Right cardiac atrium (tissue), 5 donors: ENCODE measurements at places on chromosomes 2 and 18. TPM values are rescaled to one million over a fixed set of nuclear protein-coding genes. Genes with fewer than 3 reads are reported as not detected.

Gene UGT1A10
- not detected for total RNA-seq

Gene GPR45
- total RNA-seq: not detected

Gene DNAJC5G
- 2.1 TPM for total RNA-seq

Gene ZC3H15
- total RNA-seq: 36.3 TPM

Gene INHBB
- 1.7 TPM for total RNA-seq

Gene FSHR
- total RNA-seq: 0.29 TPM

Gene CD8B
- total RNA-seq: 0.80 TPM

Gene CDKL4
- 0.91 TPM for total RNA-seq

- DNase-seq: peak; percentile 70
Observed at GRCh38 chr18:10660179-10660884, 134.5 kb downstream of the NAPG start.

DNA sequence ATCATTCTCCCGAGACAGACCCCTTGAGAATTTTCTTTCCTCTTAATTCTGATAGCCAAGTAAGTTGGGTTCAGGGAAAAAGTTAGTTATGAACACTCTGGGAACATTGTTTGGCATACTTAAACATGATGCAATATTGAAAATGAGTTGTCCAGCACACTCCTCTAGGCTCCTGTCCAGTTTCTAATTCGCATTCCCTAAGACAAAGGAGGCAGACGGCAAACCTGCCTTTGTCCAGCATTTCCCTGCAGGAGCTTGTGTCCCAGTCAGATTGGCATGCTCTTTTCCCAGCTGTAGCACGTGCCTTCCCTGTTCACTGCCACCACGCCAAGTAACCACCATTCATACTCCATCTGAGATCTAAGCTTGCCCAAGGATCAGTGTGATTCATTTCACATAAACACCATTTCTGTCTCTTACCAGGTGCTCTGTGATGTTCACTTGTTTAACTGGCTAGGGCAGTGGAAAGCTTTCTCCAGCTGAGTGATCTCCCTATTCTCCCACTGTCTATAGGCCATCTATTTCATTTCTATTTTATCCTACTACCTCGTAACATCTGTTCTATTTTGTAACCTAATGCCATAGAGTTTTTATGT, 150.0 kb upstream of the EPB41L3 start:
- no peak for DNase-seq

DNA sequence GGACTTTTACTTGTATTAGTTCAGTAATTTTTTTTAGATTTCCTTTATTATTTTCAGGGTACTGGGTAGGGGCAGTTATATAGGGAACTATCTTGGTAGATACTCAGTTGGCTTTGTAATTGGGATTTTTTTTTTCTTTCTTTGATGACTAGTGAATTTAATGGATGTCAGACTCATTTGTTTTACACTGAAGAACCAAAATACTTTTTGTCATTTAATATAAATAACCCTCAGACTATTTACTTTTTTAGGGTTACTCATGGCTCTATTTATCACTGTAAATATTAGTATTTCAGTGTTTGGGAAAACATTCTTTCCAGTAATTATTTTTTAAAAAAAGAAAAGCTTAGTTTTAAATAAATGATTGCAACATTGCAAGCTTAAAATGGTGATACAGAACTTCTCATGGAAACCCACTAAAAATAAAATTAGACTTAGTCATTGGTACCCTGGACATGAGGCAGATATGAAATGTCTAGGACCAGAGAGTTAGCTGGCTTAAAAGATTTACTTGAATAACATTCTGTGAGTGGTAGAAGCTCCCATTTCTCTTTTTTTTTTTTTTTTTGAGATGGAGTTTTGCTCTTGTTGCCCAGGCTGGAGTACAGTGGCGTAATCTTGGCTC, 74.4 kb upstream of the CYP20A1 start:
- no peak for DNase-seq

DNA sequence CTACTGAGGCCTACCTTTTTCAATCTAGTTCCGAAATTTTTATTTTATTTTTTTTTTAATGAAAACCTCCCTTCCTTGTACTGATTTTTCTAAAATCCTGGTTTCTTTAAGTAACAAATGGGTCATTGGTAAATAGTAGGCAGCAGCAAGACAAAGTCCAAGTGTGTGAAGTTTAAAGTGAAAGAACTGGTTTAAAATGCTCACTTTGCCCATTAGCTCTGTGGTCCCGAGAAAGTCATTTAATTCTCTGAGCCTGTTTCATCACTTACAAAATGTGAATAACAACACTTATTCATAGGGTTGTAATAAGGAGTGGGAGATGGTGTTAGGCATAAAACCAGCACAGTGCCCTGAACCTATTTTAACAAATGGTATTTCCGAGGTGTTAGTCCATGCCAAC, 426.2 kb downstream of the ERBB4 start:
- DNase-seq: no peak

DNA sequence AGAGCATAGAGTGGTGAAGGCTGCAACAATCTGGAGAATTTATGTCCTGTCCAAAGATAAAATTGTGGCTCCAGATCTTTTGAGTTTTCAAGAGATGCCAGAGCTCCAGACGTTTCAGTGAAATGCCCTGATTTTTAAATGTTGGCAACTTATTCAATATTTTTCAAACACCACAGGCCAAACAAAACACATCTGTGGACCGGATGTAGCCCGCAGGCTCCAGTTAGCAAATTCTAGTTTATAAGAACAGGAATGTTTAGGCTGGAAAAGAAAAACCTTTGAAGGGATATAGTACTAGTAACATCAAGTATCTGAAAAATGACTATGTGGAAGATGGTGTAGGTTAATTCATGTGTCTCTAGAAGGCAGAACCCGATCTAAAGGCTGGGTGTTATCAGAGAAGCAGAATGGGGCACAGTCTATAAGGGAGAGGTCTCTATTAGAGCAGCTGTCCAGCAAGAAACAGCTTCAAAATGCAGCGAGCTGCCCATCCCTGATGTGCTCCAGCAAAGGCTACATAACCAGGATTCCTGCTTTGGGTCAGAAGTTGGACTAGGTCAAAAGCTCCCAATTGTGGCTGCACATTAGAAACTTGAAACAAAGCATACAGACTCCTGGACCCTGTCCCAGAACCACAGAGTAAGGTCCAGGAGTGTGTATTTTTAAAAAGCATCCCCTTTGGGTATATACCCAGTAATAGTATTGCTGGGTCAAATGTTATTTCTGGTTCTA, 105.9 kb downstream of the ANKRD44 start:
- DNase-seq: no peak

- peak; percentile 2 for DNase-seq
Observed at GRCh38 chr18:43620936-43621335, 343.6 kb upstream of the SYT4 start.

DNA sequence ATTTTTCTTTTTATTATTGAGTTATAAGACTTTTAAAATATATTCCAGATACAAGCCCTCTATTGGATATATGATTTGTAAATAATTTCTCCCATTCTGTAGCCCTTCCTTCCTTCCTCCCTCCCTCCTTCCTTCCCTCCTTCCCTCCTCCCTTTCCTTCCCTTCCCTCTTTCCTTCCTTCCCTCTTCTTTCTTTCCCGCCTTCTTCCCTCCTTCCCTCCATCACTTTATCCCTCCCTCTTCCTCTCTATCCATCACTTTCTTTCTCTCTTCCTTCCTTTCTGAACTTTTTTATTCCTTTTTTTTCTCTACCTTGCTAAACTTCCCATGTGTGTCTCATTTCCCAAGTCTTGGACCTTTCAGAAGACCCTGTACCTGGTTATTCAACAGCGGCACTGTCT, 45.5 kb upstream of the ELOA2 start:
- DNase-seq: no peak

- no peak for DNase-seq
Observed at GRCh38 chr2:144567745-144568144, 47.8 kb upstream of the ZEB2 start.

- DNase-seq: no peak
Observed at GRCh38 chr2:47346-47725, 1.0 kb upstream of the FAM110C start.

GRCh38 chr2:104092886-104093285, 761.0 kb upstream of the POU3F3 start:
- DNase-seq: no peak

DNA sequence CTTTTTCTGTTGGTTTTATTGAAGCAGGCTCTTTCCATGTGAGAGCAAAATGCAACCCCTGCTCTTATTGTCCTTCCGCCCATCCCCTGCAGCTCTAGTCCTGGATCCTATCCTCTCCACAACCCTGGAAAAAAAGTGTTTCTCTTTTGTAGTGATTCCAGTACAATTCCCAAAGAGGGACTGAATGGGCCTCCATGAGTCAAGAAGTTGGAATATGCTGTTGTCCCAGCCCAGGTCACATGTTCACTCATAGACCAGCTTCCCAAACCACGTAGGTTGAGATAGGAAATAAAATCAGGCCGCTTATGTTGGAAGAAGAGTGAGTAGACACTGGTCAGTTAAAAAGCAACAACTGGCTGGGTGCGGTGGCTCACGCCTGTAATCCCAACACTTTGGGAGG, 39.4 kb downstream of the CPO start:
- no peak for DNase-seq

DNA sequence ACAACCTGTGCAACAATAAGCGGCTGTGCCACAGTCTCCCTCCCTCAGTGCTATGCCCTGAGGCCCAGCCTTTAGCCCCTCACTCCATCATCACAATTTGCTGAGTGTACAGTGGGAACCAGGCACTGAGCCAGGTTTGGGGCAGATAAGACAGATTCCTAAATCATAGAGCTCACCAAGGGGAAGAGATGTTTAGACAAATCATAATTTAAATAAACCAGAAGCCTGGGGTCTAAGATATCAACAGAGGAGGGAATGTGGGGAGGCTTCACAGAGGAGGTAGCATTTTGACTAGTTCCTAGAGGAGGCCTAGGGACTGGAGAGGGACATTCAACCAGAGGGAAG, 139.3 kb upstream of the EPAS1 start:
- no peak for DNase-seq

DNA sequence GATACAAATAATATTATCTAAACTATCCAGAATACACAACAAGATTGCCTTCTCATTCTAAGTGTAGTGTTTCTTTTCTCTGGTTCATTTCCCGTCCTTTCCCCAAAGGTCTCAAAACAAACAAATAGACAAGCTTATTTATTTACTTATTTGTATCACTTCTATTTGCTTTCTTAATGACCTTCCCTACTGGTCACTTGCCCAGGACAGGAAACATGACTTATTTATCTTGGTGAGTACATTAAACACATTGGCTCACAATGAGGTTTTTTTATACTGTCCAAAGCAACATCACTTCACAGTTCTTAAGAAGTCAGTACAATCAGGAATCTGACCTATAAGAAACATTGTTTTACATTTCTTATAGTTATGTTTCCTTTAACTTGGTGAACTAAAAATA, 123.3 kb upstream of the KYNU start:
- DNase-seq: no peak

- peak; percentile 70 for DNase-seq
Observed at GRCh38 chr2:127176371-127177311, 43.5 kb downstream of the CYP27C1 start.

DNA sequence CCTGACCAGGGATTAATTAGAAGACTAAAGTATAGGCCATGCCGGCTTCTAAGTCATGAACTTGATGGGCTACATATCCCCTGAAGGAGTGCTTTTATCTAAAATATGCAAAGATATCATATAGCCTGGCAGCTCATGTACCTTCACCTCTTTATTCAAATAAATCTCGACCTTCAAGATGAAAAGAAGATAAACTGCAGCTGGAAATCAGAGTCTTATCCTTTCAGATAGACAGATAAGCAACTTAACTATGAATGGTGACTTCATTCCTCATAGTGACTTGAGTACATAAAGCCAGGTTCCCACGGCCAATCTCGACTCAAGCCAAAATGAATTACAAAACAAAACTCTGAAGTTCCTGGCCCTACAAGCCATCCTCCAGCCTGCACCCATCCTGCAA, 165.3 kb upstream of the KLHL29 start:
- DNase-seq: no peak

DNA sequence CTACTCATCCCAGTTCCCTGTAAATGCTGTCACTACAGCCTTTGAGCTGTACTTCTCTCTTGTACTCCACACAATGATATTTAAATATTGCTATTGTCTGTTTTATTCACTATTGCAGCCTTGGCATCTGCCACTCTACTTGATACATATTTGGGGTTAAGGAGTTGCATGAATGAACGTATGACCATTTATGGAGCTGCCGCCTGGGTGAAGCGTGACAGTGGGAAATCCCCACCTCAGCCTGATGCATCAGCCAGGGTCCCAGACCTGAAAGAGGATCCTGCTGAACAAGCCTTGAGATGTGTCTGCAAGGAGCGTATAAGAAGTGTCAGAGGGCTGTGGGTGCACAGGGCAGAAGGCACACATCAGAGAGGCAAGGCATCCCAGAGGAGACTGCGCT, 39.1 kb downstream of the MRPL35 start:
- no peak for DNase-seq

- DNase-seq: no peak
Observed at GRCh38 chr2:209648714-209649113, 122.9 kb upstream of the UNC80 start.

DNA sequence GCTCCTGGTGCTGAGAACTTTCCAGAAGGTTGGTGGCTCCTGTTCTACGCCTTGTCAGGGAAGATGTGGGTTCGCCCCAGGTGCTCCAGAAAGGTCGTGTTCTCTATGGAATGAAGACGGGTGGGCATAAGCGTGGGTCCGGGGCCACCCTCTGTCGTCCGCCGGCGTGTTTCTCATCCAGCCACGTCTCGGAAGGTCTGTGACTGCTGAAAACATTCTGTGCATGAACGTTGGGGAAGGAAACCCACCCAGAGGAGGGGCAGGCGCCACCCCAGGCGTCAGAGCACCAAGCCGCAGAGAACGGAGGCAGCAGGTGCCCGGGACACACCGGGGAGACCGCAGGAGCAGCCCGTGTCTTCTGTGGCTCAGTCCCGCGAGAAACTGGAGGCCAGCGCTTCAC, 118.2 kb downstream of the RTP5 start:
- DNase-seq: no peak

GRCh38 chr18:64720781-64721464, 572.0 kb upstream of the LINC00305 start:
- DNase-seq: peak; percentile 12
